Spleen (tissue), 13 donors: ENCODE measurements at places on chromosomes 16 and 17. TPM values are rescaled to one million over a fixed set of nuclear protein-coding genes. Genes with fewer than 3 reads are reported as not detected.

DNA sequence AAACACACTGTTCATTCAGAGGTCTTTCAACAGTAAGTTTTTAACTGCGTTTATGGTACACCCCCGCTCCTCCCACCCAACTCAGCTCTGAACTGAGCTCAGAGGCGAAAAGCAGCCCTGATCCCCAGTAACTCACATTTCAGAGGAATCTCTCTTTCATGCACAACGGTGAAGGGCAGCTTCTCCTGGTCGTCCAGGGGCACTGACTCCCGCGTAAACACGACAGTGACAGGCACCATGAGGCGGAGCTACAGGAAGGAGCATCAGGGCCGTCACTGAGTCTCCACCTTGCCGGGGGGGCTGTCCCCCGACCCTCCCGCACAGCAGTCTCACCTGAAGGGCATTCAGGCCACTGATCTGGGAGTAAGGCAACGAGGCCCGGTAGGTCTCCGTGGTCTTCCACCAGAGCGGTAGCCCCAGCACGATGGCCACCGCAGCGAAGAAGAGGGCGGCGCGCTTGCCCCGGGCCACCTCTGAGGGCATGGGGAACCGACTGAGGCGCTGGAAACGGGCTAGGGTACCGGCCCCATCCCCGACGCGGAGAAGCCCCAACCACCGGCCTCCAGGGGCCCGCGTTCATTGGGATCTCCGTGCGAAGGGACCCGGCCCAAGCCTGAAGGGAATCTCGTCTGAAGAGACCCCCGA, 486 bp downstream of the PIGS start:
- peak; percentile 89 for DNase-seq
- no peaks in the 10 kb centered on the region for H3K27me3 ChIP-seq
- H3K27ac ChIP-seq, result peak overlapping the region; percentile 92
- H3K4me3 ChIP-seq, result peak overlapping the region; percentile 96
- peaks cover 55% of the 10 kb centered on the region for H3K4me1 ChIP-seq
- H3K36me3 ChIP-seq, result no peaks in the 10 kb centered on the region

DNA sequence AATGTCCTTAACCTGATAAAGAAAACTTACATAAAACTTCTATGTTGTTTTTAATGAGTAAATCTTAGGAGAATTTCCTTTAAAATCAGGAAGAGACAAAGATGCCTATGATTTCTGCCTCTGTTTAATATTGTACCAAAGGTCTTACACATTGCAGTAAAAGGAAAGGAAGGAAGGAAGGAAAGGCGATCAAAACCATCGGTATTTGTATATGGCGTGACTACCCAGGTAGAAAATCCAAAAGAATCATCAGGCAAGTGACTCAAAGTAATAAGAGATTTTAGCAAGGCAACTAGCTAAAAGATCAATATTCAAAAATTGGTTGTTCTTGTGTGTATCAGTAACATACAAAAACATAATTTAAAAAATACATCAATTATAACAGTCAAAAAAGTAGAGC, 3.5 kb downstream of the ICAM2 start:
- H3K27me3 ChIP-seq, result no peaks in the 10 kb centered on the region
- H3K4me1 ChIP-seq, result peaks cover 90% of the 10 kb centered on the region
- no peaks in the 10 kb centered on the region for H3K36me3 ChIP-seq
- DNase-seq, result no peak

DNA sequence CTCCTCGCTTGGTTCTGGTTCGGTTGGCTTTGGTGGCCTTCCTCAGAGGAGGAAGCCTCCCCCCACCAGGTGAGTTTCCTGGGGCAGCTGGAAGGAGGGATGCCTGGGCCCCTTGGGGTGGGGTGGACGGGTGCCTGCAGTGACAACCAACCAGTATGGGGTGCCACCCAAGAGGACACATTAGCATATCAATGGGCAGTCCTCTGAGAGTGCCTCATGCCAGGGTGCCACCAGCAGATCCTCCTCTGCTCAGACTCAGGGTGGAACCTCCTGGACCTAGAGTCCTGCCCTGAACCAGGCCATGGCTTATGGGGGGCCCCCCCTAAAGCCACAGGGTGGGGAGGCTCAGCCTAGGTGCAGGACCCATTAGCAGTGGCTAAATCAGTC, 2.7 kb downstream of the PPP1R1B start:
- no peak overlapping the region for H3K4me3 ChIP-seq
- H3K36me3 ChIP-seq, result no peaks in the 10 kb centered on the region
- peaks cover 68% of the 10 kb centered on the region for H3K27me3 ChIP-seq

DNA sequence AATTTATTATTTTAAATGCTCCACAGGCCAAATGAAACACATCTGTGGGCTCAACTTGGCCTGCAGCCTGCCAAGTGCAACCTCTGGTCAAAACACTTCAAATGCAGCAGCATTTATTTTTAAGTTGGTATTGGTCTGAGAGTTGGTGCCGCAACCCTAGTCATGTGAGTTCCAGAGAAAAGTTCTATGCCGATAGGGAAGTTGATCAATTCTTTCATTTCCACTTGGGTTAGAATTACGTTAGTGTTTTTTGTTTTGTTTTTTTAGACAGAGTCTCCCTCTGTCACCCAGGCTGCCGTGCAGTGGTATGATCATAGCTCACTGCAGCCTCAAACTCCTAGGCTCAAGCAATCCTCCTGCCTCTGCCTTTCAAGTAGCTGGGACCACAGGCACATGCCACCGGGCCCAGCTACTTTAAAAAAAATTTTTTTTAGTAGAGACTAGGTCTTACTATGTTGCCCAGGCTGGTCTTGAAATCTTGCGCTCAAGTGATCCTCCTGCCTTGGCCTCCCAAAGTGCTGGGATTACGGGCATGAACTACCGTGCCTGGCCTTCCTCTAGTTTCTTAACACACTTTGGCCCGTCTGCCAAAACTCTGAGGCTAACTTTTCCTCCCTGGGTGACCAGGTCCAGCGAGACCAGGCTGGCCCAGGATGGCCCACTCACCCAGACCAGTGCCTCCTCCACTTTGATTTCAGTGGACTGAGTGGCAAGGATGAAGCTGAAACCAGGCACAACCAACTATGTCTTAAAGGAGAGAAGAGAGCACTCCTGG, 221.1 kb downstream of the MRTFB start:
- H3K4me1 ChIP-seq, result no peaks in the 10 kb centered on the region
- no peaks in the 10 kb centered on the region for H3K36me3 ChIP-seq
- H3K27me3 ChIP-seq, result no peaks in the 10 kb centered on the region
- DNase-seq, result no peak
- no peak overlapping the region for H3K27ac ChIP-seq

The MYO15B gene
- 551 TPM for polyA plus RNA-seq
